ENCODE measurements at places on chromosomes 1 and 21.

DNA sequence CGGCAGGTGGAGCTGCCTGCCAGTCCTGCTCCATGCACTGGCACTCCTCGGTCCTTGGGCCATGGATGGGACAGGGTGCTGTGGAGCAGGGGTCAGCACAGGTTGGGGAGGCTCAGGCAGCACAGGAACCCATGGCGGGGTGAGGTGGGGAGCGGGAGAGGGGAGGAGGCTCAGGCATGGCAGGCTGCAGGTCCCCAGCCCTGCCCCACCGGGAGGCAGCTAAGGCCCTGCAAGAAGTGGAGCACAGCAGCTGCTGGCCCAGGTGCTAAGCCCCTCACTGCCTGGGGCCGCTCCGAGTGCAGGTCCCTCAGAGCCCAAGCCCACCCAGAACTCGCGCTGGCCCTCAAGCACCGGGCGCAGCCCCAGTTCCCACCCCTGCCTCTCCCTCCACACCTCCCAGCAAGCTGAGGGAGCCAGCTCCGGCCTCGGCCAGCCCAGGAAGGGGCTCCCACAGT, 691 bp upstream of the GBP5 start:
- no peak for DNase-seq

DNA sequence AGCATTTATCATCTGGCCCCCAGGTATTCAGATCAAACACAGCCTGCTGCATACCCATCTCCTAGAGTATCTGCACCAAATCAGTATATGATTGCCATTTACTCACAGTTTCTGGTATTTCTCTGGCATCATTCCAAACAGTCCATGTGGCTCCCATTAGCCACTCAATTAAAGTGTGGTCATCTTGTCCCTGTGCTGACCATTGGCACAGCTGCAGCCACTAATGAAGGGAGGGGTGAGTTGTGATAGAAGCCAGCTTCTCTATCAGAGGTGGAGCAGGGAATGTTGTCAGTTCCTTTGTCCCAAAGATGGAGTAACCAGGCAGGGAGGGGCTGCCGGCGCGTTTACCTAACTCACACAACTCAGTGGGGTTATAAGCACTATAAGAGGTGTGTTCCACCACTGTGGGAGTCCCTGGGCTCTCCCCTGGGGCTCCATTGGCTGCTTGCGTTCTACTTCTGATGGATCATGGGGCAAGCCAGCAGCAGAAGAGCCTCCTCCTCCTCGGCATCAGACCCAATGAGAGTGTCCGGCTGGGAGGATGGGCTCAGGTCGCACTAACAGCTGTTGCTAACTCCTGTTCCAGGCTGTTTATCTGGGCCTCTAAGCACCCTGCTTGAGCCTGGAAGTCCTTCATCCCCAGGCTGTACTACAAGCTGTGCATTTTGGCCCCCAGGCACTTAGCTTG, 108.6 kb downstream of the GDAP2 start:
- no peak for DNase-seq

- no peak for DNase-seq
Measured at GRCh38 chr1:57329001-57329527, 94.8 kb downstream of the DAB1 start.

GRCh38 chr1:43522776-43523480, 7.8 kb upstream of the PTPRF start:
- no peak for DNase-seq

GRCh38 chr1:112689842-112690237, 15.4 kb downstream of the MOV10 start:
- DNase-seq: no peak

DNA sequence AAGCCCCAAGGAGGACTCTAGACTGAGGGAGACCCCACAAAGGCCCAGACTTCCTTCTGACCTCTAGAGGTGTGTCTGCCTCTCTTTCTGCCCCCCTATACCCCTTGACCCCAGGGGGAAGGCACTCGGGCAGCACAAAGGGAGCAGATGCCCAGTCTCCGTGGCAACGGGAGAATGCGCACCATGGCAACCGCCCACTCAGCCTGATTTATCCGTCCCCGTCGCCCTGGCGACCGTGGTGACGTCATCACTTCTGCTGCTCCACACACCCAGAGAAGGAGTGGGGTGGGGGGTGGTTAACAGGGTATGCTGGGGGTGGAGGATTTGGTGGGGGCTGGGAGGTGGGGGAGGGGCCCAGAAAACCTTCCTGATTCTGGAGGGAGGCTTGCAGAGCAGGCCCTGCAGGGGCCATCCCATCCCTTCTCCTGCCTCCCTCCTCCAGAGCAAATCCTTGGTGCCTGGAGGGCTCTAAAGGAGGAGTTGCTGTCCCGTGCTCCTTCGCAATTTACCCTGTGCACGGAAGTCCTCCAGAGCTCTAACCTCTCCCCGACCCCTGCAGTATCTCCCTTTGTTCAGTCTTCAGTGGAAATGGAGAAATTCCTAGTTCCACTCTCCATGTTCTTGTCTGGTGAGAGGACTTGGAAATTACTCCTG, 6.3 kb downstream of the CELF3 start:
- no peak for DNase-seq

GRCh38 chr1:21523297-21523813, 14.1 kb downstream of the ALPL start:
- no peak for DNase-seq

DNA sequence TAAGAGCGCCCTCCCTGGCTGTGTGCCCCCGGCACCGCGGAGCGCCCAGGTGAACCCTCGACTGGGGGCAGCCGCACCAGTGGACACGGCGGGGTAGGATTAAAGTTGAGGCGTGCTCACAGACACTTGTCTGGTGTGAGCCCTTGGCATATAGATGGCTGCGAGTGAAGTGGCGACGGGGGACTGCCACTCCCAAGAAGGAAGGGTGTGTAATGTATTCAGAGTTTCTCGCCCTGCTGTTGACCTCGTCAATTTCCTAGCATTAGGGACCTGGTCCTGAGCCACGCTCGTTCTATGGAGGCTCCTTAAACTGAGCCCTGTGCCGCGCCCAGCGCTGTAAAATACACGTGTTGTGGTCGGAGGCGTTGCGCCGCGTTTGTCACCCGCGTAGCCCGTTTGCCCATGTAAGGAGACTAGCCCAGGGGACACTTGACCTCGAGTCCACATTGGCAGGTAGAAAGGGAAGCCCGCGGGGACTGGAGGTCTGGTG, 554 bp downstream of the EVA1C start:
- DNase-seq: no peak

DNA sequence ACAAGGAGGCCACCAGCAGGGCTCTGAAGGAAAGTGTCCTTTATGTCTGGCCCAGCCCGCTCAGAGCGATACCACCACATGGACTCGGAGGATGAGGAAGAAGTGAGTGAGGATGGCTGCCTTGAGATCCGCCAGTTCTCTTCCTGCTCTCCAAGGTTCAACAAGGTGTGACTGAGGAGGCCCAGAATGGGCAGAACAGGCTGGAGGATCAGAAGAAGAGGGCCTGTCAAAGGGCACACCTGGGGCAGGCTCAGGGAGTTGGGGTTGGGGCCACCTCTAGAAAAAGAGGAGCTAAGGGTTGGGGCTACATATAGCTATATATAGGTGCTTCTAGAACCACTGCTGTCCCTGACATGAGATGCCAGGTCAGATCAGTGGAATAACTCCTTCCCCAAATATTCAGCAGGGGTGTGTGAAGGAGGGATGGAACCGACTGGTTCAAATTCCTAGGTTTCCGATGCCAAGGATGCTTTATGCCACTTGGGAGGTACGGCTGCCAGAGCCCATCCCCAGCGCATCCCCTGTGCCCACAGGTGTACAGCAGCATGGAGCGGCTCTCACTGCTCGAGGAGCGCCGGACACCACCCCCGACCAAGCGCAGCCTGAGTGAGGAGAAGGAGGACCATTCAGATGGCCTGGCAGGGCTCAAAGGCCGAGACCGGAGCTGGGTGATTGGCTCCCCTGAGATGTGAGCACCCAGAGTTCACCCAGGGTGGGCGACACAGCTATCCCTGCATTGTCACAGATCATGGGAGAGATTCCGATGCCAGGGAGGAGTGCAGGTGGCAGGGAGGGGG, 102.2 kb downstream of the PIK3R3 start:
- DNase-seq: no peak
